ENCODE measurements at places on chromosomes 13 and 19. TPM values are rescaled to one million over a fixed set of nuclear protein-coding genes. Genes with fewer than 3 reads are reported as not detected.

- no peak for DNase-seq
These were observed 1.4 kb downstream of the TMEM272 start for GRCh38 chr13:51843529-51843928.

FFAR2 gene
- total RNA-seq: 0.11 TPM

DNA sequence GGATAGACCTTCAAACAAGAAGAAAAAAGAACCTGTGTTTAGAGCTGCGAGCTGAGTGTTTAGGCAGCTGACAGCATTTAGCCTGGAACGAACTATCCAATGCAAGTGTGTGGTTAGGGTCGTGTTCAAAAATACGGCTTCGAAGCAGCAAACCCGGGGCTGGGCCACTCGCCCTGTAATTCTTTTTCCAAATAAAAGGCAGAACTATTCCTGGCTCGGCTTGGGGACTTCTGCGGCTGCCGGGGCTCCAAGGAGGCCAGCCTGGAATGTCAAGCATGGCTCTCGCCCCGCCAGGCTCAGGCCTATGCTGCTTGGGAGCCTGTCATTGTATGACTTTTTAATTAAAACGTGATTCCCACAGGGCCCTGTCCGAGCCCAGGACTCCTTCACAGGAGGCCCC lies 51.7 kb upstream of the KLF2 start:
- peak; percentile 64 for DNase-seq

DNA sequence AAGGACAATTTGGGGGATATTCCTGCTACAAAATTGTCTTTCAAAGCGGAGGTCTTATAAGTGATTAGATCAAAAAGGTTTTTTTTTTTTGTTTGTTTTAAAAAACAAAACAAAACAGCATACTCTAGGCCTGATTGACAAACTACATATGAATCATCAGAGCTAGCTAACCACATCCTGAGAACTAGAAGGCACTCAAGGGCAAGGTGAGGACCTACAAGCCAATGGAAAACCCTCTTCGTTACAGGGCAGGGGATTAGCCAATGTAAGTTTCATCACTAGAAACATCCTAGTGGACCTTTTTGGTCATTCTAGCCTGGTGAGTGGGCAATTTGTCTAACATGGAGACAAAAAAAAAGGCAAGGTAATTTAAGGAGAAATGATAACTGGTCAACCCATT lies 428.6 kb downstream of the RFC3 start:
- DNase-seq: no peak

NANOS3 gene
- total RNA-seq: 1.8 TPM

All from Right ventricle myocardium superior (tissue), 1 donor.